ENCODE measurements at places on chromosomes 13 and 19.

- no peak for DNase-seq
These were observed 41.0 kb downstream of the N4BP2L2 start for GRCh38 chr13:32497589-32497988.

- no peak for DNase-seq
These were observed 1373.7 kb downstream of the PCDH9 start for GRCh38 chr13:65856431-65856830.

DNA sequence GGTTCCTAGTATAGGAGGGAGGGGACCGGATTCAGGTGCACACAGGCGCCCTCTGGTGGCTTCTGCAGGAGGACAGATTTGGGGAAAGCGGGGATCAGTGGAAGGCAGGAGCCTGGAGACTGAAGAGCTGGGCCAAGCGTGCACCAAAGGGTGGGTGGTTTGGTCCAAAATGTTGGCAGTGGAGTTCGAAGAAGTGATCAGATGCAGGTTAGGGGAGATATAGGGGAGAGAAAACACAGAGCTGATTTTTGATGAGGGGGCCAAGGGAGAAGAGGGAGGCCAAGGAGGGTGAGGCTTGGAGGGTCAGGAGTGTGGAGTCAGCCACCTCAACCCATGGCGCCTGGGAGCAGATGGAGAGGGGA lies 6.8 kb upstream of the CARM1 start:
- peak; percentile 76 for DNase-seq

GRCh38 chr13:41130356-41130755 lies 2.2 kb downstream of the KBTBD6 start:
- no peak for DNase-seq

DNA sequence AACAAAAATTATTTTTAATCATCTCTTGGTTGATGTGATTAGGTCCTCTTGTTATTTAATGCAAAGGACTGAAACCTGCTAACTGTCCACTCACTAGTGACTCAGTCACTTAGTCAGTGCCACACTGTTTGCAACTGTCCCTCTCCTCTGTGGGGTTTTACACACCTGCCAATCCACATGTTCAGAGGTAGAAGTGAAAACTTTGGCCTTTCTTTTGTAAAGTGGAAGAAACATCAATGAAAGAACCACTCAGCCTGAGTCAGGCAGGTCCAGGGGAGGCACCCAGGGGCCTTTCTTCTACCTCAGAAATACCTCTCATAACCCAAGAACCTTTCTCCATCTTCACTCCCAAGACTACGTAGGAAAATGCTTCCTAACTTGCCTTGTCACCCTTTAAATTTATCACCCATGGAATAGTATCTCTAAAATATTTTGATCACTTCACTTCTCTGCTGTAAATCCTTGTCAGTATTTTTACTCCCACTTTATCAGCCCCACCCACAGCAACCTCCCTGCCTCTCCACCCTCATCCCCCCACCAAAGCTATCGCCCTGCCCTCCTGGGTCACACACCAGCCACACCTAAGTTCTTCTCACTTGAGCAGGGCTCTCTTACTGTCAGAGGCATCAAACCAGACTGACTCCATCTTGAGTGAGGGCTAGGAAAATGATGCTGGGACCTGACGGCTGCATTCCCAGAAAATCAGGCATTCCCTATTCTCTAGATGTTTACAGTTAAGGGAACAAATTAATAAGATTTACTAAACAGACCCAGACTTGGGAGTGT lies 29.6 kb upstream of the EEF1AKMT1 start:
- no peak for DNase-seq

- DNase-seq: no peak
These were observed 24.0 kb downstream of the LDLR start for GRCh38 chr19:11113140-11113708.

DNA sequence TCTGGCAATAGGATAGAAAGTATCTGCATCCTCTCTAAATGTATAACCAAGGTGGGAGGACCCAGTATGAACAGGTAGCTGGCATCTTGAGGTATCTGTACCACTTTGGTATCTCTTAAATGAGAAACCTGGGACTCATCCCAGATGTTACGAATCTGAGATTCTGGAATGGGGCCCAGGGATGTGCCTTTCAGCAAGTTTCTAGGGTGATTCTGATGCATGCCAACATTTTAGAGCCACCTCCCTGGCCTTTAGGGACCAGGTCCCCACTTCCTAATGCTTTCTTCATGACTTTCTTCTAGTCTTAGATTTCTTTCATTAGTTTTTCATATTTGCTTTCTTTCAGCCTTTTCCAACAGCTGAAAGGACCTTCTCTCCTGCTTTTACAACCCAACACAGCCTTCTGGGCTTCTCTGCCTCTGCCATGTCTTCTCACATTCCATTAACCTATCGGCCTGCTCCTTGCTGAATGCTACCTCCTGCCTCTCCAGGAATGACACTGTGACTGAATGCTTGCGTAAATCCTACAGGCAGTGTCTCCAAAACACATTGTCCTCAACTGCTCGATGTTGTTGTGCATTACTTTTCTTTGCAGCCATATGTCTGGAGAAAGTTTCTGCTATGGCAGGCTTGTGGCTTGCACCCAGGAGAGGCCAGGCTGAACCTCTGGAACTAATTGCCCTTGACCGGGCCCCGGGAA lies 284.0 kb downstream of the DNAJC15 start:
- DNase-seq: no peak

DNA sequence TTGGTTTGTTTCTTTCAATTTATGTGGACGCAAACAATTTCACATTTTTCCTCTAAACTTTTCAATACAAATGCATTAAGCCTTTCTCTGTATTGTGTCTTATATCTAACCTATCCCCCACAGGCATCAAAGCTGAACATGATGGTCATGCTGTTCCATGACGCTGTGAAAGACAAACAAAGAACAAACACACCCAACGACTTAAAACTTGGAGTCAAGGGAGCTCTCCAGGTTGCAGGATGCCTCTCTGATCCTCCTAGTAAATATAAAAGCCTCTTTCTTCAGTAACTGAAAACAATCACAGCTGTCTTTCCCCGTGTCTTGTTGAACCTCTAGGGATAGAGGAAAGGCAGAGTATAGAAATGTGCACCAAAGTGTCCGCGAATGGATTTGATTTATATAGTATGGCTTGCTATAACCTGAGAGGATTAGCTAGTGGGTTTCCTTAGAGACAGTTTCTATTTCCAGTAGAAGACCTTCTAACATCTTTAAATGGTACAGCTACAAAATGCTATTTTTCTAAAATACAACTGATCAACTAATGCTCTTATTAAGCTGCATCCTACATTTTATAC lies 43.1 kb downstream of the PCDH9 start:
- no peak for DNase-seq

DNA sequence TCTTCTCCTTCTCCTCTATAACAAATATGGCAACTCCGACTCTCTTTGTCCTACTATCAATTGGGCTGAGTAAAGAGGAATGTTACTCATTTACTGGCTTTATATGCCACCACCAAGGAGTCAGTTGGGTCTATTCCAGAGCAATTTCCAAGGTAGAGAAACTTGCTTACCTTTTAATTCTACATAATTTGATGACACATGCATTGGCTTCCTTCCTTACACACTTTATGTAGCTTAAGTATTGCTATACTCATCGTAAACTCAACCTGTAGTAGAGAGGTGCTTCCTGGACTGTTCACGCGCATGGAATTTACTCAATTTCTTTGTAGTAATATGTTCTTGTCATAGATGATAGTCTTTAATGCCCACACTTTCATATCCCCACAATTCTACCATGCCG lies 160.7 kb downstream of the LMO7 start:
- DNase-seq: no peak

DNA sequence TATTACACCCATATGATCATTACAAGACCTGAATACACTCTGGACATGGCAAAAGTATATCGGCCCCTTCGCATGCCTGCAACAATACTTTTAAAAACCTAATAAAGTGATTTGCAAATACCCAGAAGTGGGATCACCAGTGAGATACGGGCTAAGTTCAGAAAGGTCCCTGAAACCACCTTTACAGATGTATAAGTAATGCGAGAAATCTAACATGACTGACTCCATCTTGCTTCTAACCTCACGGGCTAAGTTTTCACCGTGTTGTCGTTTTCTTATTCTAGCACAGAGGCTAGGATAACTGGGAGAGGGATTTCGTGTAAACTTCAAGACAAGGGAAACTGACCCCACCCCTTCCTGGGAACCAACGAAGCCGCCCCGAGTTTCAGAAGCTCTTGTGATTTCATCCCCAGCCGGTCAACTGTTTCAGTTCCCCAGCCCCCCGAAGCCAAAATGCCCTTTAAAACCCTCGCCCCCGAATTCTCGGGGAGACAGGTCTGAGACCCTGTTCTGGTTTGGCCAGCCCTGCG lies 703 bp downstream of the NEK3 start:
- DNase-seq: no peak

DNA sequence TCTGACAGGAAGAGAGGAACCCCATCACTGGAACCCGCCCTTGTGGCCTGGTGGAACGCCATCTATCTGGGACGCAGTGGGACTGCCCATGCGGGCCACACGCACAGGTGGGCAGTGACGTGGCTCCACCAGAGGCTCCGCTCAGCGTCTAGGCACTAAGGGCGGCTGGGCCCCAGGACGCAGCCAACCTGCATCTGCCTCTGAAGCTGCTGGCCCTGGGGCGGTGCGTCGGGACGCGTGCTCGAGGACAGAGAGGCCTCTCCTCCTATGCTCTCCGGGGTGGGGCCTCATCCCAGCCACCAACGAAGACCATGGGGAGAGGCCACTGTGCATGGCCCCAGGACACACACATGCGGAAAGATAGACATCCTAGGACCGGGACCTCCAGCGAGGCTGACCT lies 18.1 kb downstream of the IZUMO4 start:
- no peak for DNase-seq

- no peak for DNase-seq
These were observed 2190.3 kb upstream of the PCDH20 start for GRCh38 chr13:63605962-63606361.

GRCh38 chr19:33878910-33879810 lies 82.5 kb downstream of the KCTD15 start:
- no peak for DNase-seq

- no peak for DNase-seq
These were observed 578.5 kb upstream of the PCDH20 start for GRCh38 chr13:61994174-61994573.

DNA sequence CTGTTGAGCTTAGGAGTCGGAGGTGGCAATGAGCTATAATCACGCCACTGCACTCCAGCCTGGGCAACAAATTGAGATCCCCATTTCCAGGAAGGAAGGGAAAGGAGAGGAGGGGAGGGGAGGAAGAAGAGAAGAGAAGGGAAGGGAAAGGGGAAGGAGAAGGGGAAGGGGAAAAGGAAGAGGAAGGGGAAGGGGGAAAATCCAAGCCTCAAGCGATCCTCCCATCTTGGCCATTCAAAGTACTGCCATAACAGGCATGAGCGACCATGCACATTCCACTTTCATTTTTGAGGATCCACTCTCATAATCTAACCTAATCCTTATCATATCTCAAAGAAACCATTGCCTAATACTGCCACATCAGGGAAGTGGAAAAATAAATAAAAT lies 14.9 kb downstream of the ZNF443 start:
- no peak for DNase-seq

DNA sequence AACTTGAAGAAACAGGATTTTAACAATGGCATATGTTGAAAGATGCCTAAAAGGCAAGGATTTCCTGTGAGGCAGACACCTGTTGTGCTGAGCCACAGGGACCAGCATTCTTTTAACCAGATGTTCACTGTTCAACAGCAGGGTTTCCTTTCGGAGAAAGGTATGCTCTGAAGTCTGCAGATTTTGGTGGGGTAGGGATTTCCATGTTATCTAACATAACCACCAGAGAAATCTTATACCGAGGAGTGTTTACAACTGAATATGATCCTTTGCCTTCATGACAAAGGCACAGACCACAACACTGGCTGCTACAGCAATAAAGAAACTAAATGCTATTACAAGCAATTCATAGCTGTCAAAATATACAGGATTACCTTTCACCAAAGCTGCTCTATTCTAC lies 48.1 kb downstream of the MPHOSPH8 start:
- DNase-seq: peak; percentile 11

DNA sequence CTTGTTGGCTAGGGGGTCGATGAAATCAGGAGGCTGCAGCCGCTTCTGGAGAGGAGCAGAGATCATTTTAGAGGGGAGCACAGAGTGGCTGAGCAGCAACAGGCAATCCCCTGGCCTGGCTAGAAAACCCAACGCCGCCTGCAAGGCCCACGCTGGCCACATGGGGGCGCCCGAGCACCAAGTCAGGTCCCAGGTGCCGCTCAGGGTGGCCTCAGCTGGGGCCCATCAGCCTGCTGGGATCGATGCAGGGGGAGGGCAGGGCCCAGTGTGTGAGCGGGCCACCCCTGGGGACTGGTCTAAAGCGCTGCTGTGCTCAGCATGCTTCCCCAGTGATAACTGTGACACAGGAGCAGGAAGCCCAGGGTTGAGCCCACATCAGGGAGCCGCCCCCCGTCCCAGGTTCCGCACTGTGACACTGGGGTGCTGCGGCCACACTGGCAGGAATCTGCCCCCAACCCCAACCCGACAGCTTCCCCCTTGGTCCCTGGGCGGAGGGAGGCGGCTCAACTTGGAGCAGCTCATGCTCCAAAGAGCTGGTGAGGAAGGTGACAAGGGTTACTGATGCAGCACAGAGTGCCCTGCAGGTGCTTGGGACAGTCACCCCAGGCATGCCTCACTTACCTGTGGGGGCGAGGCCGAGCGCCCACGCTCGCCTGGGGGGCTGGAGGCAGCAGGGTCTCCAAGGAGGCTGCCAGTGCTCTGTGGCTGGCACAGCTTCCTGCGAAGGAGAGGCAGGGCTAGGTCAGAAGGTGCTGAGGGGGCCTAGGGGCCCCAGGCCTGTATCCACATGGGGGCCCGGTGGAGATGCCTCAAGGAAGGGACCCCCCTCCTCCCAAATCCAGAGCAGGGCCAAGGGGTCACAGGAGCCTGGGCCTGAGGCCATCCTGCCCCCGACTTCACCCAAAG lies 13.3 kb upstream of the ISYNA1 start:
- DNase-seq: peak; percentile 73

DNA sequence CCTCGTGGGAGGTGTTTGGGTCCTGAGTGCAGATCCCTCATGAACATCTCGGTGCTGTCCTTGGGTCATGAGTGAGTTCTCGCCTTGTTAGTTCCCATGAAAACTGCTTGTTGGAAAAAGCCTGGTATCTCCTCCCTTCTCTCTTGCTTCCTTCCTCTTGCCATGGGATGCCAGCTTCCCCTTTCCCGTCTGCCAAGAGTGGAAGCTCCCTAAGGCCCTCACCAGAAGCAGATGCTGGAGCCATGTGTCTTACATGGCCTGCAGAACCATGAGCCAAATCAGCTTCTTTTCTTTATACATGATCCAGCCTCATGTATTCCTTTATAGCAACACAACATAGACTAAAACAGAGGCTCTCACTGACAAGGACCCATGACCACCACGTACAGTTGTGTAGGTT lies 8.2 kb downstream of the ADGRE2 start:
- no peak for DNase-seq

- DNase-seq: no peak
These were observed 19.9 kb downstream of the TINCR start for GRCh38 chr19:5547881-5548280.

DNA sequence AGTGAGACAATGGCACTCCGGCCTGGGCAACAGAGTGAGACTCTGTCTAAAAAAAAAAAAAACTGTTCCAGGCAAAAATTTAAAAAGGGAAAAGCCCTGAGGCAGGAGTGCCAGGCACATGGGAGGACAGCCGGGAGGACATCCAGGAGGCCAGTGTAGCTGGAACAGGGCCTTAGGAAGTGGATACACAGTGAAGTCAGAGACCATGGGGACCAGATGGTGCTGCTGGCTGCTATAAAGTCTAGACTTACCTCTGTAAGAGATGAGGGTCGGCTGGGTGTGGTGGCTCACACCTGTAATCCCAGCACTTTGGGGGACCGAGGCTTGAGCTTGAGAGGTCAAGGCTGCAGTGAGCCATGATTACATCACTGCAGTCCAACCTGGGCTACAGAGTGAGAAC lies 15.0 kb downstream of the HAS1 start:
- no peak for DNase-seq

Data from naive thymus-derived CD8-positive, alpha-beta T cell (primary cell).